RWPE1 (cell line): ENCODE measurements at places on chromosomes 5 and 9.
A peak's percentile ranks its signal among the peaks of the same experiment; 100 is the strongest.

DNA sequence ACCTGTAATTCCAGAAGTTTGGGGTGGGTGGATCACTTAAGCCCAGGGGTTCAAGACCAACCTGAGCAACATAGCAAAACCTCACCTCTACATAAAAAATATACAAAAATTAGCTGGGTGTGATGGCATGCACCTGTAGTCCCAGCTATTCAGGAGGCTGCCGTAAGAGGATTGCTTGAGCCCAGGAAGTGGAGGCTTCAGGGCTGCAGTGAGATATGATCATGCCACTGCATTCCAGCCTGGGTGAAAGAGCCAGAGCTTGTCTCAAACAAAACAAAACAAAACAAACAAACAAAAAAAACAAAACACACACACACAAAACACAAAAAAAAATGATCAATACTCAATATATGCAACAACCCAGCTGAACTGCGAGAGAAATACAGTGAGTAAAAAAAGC, 29.5 kb upstream of the TRIM14 start:
- no peak for DNase-seq

GRCh38 chr5:151023651-151024050, 3.3 kb downstream of the GPX3 start:
- DNase-seq, result peak; percentile 85

- no peak for DNase-seq
Observed at GRCh38 chr5:37111426-37112382, 137.5 kb downstream of the CPLANE1 start.

- no peak for DNase-seq
Observed at GRCh38 chr5:107224272-107224671, 446.5 kb downstream of the EFNA5 start.

DNA sequence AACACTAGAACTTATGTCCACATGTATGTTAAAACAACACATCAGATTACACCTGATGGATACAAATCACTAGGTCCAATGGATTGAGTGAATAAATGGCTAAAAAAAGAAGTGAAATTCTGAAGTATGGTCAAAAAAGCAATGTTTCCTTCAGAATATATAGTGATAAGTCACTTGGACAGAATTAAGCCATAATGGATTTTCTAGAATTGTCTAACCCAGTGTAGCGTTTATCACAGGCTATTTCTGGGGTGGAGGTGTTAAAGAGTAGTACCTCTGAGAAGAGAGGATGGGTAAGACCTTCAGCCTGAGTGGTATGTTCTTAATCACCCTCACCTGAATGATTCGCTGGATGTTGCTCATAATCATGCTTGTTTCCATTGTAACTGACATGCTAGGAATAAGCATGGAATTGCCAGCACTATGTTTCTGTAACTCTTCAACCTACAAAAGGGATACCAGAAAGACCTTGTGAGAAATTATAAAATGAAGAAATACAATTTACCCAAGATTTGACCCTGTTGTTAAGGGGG, 33.2 kb downstream of the SLC31A2 start:
- no peak for DNase-seq

GRCh38 chr9:36862206-36863145, 171.6 kb downstream of the PAX5 start:
- DNase-seq, result peak; percentile 44

DNA sequence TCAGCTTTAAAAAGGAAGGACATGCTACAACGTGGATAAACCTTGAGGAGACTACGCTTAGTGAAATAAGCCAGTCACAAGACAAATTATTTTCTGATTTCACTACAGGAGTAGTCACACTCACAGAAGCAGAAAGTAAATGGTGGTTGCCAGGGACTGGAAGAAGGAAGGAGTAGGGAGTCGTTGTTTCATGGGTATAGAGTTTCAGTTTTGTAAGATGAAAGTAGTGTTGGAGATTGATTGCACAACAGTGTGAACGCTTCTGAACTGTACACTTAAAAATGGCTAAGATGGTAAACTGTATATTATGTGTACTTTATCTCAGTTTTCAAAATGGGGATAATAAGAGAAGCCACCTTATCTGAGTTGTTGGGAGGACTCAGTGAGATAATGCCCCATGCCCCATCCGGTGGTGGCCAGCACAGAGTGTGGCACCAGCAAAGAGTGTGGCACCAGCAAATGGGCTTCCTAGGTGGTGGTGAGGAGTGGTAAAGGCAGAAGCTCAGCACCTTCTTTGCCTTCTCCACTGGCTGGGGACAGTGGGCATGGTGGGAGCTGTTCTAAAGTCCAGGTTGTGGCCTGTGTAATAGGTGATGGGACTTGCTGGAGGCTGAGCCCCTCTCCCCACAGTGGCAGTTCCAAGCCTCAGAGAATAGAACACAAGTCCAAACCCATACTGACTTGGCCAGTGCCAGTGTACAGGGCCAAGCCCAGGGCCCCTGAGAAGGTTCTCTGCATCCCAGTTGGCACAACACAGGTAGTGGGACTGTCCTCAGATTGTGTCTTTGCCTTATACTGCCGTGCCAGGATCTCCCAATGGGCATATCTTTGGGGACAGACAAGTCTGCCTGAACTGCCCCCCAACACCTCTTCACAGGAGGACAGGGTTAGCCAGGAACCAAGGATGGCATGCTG, 4.4 kb downstream of the SLC22A4 start:
- no peak for DNase-seq

- DNase-seq, result no peak
Observed at GRCh38 chr5:34040472-34040871, 2.5 kb downstream of the C1QTNF3 start.

GRCh38 chr9:69824499-69825252, 4.1 kb downstream of the CFAP95 start:
- no peak for DNase-seq

GRCh38 chr9:122406070-122406890, 35.5 kb downstream of the PTGS1 start:
- DNase-seq, result no peak

DNA sequence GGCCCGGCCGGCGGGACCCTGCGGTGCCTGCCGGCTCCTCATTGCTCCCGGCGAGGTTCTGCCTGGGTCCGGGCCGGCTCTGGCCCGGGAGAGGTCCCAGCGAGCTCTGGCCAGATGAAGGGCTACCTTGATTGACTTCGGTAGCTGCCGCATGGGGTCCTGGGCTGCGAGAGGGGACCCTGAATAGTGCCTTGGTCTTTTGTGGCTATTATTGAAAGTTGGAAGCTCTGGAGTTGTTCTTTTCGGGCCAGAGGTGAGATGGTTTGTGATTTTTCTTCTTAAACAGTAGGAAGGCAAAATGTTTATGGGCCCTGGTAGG, 635 bp downstream of the NAA35 start:
- DNase-seq, result no peak

DNA sequence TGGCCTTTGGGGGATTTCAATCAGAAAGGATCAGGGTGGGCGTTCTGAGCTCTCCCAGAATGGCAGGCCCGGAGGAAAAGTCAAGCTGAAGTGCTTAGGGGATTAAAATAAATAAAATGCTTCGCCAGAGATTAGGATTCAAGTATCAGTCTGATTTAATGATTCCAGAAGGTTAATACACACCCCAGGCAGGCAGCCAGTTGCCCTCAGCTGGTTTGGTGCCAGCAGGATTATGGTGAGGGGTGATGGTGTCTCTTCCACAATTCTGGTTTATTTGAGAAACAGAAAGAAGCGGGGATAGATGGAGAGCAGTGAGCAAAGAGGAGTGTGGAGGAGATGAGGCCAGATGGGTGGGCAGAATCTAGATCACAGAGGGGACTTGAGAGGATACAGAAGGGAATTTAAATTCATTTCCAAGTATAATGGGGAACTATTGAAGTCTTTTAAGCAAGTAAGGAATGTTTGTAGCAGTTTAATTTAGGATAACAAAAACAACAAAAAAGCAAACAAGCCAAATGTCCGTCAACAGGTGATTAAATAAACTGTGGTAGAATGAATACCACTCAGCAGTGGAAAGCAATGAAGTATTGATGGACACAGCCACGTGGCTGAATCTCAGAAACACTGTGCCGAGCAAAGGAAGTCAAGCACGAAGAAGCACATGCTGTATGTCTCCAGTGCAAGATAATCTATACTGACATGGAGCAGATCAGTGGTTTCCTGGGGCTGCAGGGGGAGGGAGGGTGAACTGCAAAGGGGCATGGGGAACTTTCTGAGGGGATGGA, 297.7 kb downstream of the MSX2 start:
- no peak for DNase-seq

DNA sequence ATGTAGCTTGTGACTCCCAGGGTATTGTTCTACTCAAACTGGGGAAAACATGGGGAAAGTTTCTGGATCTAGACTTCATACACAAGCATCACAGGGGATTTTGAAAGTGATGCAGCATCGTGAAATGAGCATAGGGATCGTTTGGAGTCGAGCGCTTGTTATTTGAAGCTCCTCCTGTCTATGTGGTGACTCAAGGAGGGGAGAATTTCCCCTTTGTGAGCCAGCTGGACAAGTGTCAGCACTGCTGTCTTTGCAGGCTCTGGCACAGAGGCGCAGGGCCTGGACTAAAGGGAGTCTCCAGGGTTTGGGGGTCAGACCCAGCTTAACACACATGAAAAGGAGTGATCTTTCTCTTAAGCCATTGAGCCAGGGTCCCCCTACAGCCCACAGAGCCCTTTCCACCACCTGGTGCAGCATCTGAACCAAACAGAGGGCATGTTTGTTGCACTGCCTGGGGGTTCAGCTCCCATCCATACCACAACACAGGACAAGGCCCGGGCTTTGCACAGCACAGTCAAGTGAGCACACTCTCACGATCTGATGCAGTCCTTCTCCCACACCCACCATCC, 51.0 kb downstream of the IRF1 start:
- DNase-seq, result peak; percentile 68
